ENCODE measurements at places on chromosomes 11 and 22. TPM values are rescaled to one million over a fixed set of nuclear protein-coding genes. Genes with fewer than 3 reads are reported as not detected.

DNA sequence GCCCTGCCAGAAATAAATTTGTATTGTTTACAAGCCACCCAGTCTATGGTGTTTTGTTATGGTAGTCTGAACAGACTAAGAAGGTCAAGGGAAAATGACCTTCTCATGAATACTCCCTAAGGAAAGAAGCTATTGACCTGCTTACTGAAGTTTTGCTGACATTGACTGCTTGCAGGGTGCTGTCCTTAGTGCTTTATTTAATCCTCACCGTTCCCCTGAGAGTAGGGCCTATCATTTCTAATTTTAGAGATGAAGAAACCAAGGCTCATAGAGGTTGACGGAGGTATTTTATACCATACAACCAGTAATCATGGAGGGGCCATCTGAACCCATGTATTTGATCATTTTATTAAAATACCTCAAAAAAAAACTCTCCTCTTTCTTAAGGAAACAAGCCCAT, 66.7 kb upstream of the INCENP start:
- no peak for DNase-seq

GRCh38 chr11:12778240-12778905, 104.2 kb downstream of the TEAD1 start:
- no peak for DNase-seq

DNA sequence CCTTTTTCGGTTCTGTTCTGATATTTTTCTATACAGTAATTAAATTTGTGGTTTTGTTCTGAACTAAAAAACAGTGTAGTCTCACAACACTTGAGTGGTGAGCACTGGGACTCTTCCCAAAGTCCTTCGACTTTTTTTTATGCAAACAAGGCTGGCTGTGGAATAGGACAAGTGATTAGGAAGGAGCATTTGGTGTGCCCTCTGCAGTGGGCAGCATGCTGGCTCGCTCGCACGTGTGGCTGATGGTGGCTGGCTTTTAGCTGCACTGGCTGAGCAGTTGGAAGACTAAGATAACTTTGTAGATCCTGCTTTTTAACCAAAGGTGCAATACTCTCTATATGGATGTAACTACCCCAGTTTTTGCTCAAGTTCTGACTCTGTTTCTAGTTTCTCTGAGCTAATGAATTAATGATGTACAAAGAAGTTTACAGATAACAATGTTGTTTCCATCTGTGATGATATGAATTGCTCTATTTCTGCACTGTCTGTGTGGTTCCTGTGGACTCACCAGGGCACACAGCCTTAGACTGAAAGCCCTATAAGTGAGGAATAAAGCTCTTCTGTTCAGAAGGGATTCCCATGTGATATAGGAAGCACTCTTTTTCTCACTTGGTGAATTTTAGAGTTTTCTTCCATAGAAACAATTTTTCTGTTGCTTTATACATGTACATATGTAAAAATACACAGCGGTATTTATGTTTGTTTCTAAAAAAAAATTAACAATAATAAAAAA, 143.1 kb upstream of the RASSF10 start:
- DNase-seq, result no peak

GRCh38 chr11:120514541-120515121, 3.1 kb downstream of the GRIK4 start:
- DNase-seq, result no peak

DNA sequence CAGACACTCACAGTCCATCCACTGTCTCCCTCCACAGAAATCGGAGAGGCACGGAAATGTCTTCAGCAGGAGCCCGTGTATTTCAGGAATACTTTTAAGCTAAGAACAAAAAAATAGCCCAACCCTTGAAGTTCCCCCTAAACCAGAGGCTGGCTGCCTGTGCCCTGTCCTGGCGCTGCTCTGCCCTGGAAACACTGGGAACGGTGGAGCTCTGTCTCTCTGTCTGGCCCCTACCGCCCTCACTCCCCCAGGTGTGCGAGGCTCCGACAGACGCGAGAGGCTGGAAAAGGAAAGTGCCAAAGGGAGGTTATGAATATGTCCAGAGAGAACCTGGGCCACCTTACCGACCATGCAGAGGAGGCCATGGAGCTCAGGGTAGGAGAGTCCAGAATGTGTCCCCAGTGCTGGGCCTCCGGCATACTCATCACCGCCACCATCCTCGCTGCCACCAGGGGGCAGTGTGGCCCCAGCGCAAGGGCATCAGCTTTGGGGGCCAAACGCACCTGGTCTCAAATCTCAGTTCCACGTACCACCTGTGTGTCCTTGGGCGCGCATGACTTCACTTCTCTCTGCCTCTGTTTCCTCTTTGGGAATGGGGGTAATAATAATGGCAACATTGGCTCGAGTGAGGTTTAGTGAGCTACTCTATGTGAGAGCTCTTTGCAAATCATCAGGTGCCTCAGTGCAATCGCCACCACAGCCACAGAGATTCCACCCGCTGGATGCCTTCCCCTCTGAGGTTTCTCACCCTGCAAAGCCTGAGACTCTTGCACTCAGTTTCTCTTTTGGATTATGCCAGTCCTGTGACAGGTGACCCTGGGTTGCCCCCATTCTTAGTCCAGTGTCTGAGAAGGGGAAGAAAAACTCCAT, 10.4 kb upstream of the SLCO2B1 start:
- DNase-seq, result no peak

GRCh38 chr11:92810423-92811064, 158.9 kb upstream of the MTNR1B start:
- DNase-seq, result no peak

DNA sequence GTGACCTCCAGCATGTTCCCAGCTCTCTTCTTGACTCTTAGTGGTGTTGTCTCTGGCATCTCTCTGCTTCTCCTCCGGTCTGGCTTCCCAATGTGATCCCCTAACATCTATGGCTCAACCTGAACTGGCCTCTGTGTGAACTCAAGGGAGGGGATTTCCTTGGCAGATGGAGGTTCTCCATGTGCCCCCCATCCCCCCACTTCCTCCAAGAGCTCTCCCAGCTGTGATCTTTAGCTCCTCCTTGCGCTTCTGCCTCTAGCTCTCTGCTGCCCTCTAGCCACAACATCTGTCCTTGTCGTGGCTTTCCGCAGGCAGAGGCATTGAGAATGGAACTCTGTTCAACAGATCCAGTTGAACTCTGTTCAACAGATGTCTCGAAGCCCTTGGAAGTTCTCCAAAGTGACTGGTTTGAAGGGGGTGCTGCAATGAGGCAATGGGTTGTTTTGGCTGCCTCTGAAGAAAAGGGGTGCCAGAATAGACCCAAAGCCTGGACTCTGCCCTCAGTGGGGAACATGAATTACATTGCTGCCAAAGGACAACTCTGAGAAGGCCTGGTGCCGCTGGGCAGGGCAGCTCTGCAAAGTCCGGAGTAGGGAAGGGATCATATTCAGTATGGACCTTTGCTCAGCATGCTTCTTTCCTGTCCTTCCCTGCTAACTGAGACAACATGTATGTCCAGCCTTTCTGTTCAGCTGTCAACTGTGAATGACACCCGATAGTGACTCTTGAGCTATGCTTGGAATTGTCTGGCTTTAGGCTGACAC, 61.9 kb downstream of the ADM start:
- DNase-seq, result peak; percentile 95

GRCh38 chr11:8544807-8545206, 49.2 kb downstream of the STK33 start:
- no peak for DNase-seq

GRCh38 chr11:16669799-16670415, 68.5 kb upstream of the C11orf58 start:
- DNase-seq, result no peak

DNA sequence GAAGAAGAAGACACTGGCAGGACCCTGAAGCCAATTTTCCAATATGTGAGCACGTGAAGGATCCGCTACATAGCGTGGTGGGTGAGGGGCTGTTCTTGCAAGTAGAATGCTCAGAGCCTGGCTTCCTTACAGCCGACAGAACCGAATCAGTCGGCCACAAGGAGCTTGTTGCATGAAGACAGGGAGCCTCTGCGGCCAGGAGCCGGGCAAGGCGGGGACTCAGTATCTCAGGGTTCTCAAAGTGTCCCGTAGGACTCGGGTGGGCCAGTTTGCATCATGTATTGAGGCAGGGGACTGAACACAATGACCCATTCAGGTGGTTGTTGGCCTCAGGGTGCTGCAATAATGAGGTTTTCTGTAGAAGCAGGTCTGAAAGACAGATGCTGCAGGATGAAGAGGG, 289.5 kb downstream of the NTM start:
- no peak for DNase-seq

GRCh38 chr11:45289369-45289768, 3.2 kb upstream of the SYT13 start:
- no peak for DNase-seq

DNA sequence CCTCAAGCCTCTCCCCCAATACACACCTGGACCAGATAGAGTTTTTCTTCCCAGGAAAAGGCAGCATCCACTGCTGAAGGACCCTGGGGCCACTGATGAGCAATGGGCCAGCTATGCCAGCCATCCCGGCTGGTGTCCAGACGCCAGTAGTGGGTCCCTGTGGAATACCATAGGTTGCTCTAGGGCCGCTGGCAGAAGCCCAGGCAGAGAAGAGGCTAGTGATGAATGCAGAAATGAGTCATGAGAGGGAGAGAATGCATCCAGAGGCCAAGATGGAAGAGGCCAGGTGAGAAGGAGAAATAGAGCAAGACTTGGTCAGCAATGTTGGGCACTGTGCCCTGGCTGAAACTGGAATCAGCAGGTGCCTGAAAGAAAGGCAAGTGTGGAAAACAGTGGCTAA, 8.9 kb downstream of the HPX start:
- DNase-seq, result no peak

- no peak for DNase-seq
These were observed 1206.6 kb upstream of the RAG2 start for GRCh38 chr11:37804666-37805065.

RAB38 gene
- total RNA-seq, result 10.9 TPM

MYO18B gene
- total RNA-seq, result not detected

GPR83 gene
- not detected for total RNA-seq

OR10A2 gene
- total RNA-seq, result not detected

EXPH5 gene
- total RNA-seq, result 0.07 TPM

PYGM gene
- total RNA-seq, result 0.35 TPM

INS gene
- not detected for total RNA-seq

MMP3 gene
- not detected for total RNA-seq

Measured in pulmonary artery endothelial cell (primary cell).